ENCODE measurements at places on chromosomes 1 and 21.

- DNase-seq = no peak
These were observed 40.0 kb upstream of the PTPRC start for GRCh38 chr1:198598796-198599321.

DNA sequence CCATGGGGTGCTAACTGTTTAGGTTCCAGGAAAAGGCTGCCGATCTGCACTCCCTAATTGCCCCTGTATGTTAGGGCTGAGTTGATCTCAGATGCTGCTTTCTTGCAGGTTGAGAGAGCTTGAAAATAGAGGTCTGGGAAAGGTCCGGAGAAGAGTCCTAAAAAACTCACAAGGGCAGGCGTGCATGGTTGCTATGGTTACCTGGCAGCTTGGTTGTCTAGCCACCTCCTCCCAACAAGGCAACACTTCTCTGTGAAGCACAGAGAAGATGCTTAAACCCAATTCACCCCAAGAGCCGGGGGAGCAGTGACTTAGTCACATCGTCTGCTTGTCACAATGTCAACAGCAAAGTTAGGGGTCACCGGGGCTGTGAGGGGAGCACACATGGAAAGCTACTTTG, 31.0 kb upstream of the LRRC52 start:
- no peak for DNase-seq

GRCh38 chr1:169782596-169782995, 12.1 kb downstream of the METTL18 start:
- DNase-seq = no peak

- no peak for DNase-seq
These were observed 23.3 kb downstream of the EPHA10 start for GRCh38 chr1:37741662-37742061.

DNA sequence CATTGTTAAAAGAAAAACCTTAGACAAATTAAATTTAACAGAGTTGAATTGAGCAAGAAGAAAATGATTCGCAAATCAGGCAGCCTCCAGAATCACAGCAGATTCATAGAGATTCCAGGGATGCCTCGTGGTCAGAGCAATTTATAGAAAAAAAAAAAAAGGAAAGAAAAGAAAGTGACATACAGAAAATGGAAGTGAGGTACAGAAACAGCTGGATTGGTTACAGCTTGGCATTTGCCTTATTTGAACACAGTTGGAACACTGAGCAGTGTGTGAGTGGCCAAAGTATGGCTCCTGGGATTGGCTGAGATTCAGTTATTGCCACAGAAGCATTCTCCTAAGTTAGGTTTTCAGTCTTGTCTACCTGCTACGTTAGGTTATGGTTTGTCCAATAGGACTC, 9.1 kb upstream of the C21orf91 start:
- no peak for DNase-seq
